Activated naive CD4-positive, alpha-beta T cell treated with anti-CD3 and anti-CD28 coated beads, Interleukin-2, amount 50 U/mL, for 16 hours (primary cell): ENCODE measurements at places on chromosomes 4 and X.

DNA sequence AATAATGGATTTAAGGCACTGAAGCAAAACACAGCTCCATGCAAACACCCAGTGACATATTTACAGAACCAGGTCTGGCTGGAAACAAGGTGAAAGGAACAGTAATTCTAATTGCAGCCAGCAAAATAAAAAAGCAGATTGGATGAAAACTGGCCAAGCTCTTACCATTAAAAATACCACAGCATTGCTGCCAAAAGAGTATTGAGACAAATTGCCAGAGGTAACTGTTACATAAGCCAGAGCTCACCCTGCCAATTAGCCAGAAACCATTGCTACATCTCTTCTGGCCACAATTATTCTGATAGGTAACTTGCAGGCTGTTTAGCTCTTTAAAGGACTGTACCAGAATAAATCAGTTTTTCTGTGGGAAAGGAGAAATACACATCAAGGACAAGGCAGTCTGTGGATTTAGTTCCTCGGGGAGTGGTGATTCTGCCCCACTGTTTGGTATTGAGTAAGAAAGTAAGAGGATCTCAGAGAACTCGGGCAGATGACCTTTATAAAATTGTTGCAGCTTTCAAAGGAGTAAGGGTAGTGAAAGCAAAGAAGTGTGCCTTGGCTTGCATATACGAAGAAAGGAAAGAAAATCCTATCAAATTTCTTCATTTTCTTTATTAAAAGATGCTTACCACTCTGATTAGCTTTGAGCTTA lies 369.5 kb downstream of the PPP3CA start:
- no peak for DNase-seq

- no peak for DNase-seq
Measured at GRCh38 chr4:126742885-126743284, 889.9 kb upstream of the INTU start.

DNA sequence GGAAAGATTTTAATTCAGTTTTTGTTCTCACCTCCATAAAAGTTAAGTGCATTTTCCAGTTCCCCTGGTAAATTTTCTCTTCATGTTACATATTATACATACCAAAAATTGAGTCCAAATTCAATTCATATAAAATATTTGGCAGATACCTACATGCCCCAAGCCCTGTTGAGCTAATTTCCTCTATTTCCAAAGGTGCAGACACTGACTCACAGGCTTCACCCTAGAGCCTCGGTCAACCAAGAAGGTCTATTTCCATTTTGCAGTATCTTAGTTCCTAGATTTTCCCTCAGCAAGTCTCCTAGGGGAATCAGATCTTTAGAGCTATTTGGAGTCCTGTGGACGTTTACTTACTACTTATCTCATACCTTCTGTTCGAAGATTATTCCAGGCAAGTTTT lies 174.4 kb downstream of the TSPAN5 start:
- no peak for DNase-seq

GRCh38 chr4:187178084-187178483 lies 454.4 kb upstream of the FAT1 start:
- DNase-seq = no peak

- no peak for DNase-seq
Measured at GRCh38 chrX:13939741-13940597, 89.7 kb downstream of the GEMIN8 start.

DNA sequence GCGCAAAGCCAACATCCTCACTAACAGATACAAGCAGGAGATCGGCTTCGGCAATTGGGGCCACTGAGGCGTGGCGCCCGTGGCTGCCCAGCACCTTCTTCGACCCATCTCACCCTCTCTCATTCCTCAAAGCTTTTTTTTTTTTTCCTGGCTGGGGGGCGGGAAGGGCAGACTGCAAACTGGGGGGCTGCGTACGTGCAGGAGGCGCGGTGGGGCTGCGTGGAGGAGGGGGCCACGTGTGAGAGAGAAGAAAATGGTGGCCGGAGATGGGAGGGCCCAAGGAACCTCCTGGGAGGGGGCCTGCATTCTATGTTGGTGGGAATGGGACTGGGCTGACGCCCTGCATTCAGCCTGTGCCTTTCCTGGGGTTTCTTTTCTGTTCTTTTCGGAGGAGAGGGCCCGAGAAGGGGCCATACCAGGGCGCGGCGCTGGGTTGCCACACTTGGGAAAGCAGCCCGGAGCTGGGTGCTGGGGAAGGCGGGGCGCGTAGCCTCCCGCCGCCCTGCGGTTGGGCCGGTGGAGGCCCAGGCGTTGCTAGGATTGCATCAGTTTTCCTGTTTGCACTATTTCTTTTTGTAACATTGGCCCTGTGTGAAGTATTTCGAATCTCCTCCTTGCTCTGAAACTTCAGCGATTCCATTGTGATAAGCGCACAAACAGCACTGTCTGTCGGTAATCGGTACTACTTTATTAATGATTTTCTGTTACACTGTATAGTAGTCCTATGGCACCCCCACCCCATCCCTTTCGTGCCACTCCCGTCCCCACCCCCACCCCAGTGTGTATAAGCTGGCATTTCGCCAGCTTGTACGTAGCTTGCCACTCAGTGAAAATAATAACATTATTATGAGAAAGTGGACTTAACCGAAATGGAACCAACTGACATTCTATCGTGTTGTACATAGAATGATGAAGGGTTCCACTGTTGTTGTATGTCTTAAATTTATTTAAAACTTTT lies 4.5 kb downstream of the MID1IP1 start:
- DNase-seq = peak; percentile 69
